Activated T-helper 2 cell treated with anti-CD3 and anti-CD28 coated beads, Interferon-gamma antibody, Interleukin-2, Interleukin-4, amounts not matched to agents 10 μg/mL and 5 μg/mL and 100 μg/mL, durations not matched to agents 14 hours and 24 hours and 36 hours (primary cell): ENCODE measurements at places on chromosomes 2 and 18.

- no peak for DNase-seq
These were observed 70.2 kb downstream of the TMEFF2 start for GRCh38 chr2:192124571-192124970.

- DNase-seq = no peak
These were observed 273.1 kb downstream of the TSN start for GRCh38 chr2:122028371-122029100.

DNA sequence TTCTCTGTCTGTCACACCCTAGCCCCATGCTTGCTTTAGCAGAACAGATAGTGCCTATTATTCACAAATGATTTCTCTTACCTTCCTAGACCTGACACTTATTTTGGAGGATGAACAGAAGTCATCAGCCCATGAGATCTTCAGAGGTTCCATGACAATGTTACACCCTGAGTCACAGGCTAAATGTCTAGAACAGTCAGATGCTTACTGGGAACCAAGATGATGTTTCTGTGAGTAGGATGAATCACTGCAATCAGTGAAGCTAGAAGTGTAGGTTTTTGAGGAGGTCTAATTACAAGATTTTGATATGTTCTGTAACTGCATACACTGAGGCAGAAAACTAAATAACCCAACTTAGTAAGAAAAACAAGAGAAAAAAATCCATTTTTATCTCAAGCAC is 123.0 kb upstream of the THUMPD2 start:
- DNase-seq = no peak

GRCh38 chr2:133886735-133887675 is 318.7 kb upstream of the NCKAP5 start:
- no peak for DNase-seq

DNA sequence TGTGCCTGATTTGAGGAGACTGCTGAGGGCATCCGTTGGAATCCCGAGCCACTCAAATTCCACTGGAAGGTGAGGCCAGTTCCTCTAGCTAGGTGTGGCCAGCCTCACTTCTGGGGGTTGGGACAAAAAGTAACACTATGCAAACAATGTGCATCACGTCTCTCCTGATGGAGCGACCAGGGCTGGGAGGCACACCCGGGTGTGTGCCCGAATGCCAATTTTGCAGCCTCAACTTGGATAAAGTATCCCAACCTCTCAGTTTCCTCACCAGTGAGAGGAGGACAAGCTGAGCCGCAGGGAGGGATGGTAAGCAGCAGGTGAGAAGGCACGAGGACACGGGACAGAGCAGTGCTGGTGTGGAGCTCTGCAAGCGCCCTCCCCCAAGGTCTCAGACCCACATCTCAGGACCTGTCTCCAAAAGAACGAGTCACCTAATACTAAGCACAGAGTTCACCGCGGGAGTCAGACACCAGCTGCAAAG is 218.3 kb downstream of the HAUS1 start:
- DNase-seq = no peak

- DNase-seq = no peak
These were observed 126.4 kb upstream of the MGAT5 start for GRCh38 chr2:134127496-134127895.

- DNase-seq = no peak
These were observed 19.1 kb downstream of the LIMS1 start for GRCh38 chr2:108553209-108553919.

DNA sequence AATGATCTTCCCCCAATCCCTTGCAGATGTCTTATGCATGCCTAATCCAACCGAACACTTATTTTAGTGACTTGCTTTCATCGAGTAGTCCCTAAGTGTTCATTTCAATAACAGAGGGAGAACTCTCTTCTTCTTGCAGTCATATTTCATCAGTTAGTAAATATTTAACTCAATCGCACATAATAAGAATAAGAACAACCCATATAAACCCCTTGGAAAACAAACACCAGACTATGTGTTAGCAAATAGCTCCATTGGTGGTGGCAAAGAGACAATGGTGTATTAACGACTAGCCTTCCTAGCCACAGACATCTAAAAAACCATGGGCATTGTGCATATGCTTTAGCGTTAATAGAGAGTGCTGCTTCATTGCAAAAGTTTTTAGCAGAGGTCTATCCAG is 725.8 kb downstream of the BCL11A start:
- no peak for DNase-seq

DNA sequence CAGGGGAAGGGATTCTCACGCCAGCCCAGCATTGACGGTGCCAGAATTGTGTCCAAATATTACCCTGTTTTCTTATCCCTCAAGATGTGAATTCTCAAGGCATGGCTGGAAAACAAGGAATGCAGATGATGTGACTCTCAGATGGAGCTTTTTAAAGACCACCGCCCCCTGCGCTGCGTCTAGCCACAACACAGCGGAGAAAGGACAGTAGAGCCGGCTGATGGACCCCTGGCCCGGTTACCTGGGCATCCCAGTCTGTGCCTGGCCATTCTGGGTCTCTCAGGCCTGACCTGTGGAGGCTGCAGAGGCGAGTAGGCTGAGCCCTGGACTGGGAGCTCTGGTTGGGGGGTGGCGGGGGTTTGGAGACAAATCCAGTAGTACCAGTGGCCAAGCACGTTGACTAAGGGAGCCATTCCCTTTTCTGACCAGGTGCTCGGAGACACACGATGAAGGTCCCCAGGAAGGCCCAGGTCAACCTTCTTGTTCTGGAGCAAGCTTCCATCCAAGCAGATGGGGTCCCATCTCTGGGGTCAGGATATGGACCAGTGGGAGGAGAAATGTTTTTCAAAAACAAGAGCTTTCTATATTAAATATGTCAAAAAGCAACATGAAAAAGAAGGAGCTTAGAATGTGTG is 5.3 kb downstream of the CAPN13 start:
- no peak for DNase-seq

DNA sequence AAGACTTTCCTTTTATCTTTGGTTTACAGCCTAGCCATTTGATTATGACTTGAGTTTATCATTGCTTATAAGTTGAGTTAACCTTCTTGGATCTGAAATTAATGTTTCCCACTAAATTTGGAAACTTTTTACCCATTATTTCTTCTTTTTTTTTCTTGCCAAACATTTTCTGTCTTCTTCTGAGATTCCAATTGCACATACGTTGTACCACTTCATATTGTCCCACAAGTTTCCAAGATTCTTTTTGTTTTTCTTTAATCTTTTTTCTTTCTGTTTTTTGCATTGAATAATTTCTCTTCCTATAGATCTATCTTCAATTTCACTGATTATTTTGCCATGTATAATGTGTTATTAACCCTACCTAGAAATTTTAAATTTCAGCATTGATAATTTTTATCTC is 18.6 kb downstream of the LONRF2 start:
- no peak for DNase-seq

GRCh38 chr2:128016620-128017019 is 11.2 kb downstream of the SAP130 start:
- DNase-seq = no peak

- DNase-seq = no peak
These were observed 198.9 kb downstream of the ACKR3 start for GRCh38 chr2:236768393-236769140.

GRCh38 chr2:166958986-166959481 is 70.8 kb downstream of the XIRP2 start:
- DNase-seq = no peak

GRCh38 chr2:101113441-101114267 is 37.5 kb downstream of the TBC1D8 start:
- DNase-seq = no peak

DNA sequence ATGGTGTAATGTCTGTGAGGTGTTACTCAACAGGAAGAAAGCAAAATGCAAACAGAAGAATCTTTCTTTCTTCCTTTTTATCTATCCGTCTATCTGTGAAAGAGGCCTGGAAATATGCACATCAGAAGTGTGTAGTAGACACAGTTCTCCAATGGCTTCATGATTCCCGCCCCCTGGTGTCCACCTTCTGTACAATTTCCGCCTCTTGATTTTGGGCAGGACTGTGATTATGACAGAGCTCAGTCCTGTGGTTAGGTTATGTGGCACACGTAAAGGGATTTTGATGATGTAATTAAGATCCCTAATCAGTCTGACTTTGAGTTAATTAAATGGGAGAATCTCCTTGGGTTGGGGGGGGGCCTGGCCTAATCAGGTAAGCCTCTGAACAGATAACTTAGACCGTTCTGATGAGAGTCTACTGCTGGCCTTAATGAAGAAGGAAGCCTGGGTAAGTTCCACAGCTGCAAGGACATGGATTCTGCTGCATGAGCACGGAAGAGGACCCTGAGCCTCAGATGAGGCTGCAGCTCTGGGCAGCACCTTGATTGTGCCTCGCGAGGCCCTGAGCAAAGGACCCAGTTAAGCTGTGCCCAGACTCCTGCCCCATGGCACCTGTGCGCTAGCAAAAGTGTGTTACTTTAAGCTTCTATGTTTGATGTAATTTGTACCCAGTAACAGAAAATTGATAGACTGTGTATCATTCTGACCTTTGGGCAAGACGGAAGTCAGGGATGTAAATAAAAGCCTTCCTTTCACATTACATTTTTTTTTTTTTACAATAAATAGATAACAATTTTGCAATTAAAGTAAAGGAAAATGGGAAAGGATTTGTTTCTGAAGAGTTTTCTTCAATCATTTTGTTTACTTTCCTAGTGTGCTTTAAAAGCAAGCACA is 11.3 kb upstream of the KCNF1 start:
- no peak for DNase-seq

DNA sequence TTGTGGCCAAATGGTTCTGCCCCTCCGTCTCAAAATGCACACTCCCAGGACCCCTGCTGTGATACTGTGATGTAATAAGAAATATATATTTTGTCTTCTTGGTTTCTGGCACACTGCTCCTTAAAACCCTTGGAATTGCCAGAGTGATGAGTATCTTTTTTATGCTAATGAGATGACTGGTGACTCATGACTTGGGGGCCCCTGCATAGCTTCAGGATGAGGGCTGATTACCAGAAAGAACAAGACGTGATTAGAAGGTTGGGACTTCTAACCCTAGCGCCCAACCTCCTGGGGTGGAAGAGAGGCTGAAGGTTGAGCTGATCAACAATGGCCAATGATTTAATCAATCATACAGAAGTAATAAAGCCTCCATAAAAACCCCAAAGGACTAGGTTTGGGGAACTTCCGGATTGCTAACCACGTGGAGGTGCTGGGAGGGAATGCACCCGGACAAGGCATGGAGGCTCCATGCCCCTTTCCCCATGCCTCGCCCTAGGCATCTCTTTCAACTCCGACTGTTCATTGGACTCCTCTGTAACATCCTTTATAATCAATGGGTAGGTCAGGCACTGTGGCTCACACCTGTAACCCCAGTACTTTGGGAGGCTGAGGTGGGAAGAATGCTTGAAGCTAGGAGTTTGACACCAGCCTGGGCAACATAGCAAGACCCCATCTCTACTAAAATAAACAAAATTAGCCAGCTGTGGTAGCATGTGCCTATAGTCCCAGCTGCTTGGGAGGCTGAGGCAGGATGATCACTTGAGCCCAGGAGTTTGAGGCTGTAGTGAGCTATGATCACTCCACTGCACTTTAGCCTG is 89.1 kb downstream of the HS1BP3 start:
- DNase-seq = no peak

GRCh38 chr18:69495338-69495737 is 94.7 kb downstream of the DOK6 start:
- DNase-seq = no peak

- no peak for DNase-seq
These were observed 262.6 kb upstream of the HS6ST1 start for GRCh38 chr2:128580988-128581848.

- no peak for DNase-seq
These were observed 23.9 kb downstream of the ME2 start for GRCh38 chr18:50902797-50903196.

- no peak for DNase-seq
These were observed 88.4 kb upstream of the STK17B start for GRCh38 chr2:196259507-196260481.

DNA sequence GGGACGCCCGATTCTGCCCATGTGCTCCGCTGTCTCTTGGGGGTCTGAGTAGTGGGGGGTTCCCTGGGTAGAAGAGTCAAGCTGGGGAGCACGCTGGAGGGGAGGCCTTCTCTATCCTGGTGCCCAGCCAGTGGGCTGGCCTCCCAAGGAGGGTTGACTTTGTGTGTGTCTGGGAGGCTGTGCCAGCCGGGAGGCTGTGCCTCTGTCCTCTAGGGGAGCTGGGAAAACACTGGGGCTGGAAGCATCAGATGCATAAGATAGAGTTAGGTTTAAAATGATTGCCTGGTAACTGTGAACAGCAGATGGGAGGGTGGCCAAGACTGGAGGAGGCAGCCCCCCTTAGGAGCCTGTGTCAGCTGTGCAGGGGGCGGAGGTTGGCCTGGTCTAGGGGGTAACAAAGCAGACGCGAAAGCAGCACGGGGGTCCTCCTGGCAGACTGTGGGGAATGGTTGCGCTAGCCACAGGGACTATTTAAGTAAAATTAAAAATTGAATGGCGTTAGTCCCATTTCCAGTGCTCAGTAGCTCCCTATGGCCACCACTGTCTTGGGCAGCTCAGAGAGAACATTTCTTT is 1.3 kb downstream of the ING5 start:
- no peak for DNase-seq

DNA sequence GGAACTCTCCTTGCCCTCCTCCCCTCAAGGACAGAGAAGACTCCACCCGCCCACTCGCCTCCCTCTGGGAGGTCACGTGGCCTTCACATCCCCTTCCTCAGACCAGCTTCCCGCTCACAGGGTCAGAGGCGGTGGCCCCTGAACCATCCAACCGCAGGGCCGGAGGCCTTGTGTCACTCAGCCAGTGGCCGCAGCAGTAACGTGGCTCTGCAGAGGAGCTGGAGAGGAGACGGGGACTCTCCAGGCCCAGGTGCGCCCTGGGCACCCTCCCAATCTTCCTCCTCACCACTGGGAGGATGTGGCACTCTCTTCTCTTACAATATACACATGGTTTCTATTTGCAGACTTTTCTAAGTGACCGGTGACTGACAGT is 161.7 kb downstream of the TWIST2 start:
- no peak for DNase-seq

DNA sequence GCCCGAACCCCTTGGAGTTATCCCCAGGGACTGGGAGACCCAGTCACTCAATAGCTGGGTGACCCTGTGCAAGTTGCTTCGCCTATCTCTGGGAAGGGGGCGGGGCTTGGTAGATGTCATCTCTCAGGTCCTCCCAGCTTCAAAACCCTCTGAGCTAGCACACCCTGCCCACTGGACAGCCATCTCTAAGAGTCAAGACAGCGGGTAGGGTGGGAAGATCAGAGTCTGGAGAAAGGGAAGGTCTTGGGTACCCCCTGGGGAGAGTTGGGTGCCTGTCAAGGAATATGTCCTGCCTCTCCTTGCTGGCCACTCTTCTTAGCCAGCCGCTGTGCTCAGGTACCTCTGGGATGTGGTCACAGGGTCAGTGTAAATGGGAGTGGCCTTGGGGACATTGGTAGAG is 8.0 kb downstream of the GLI2 start:
- DNase-seq = peak; percentile 2

GRCh38 chr2:213995400-213996105 is 415.3 kb upstream of the VWC2L start:
- no peak for DNase-seq
